ENCODE measurements at places on chromosomes 5 and 9. TPM values are rescaled to one million over a fixed set of nuclear protein-coding genes. Genes with fewer than 3 reads are reported as not detected.

The TAF11L10 gene
- not detected for total RNA-seq

The BTNL3 gene
- not detected for total RNA-seq

The FUBP3 gene
- total RNA-seq, result 35.8 TPM

The OGN gene
- 0.33 TPM for total RNA-seq

The COL27A1 gene
- 1.1 TPM for total RNA-seq

The ALDH1A1 gene
- not detected for total RNA-seq

The STC2 gene
- 65.2 TPM for total RNA-seq

The GMCL2 gene
- total RNA-seq, result not detected

The MAML1 gene
- total RNA-seq, result 10.6 TPM

The ANKDD1B gene
- total RNA-seq, result not detected

All from MG63 (cell line).